ENCODE measurements at places on chromosomes 13 and 19.

GRCh38 chr19:37959665-37960114 lies 52.7 kb downstream of the SIPA1L3 start:
- DNase-seq: no peak

DNA sequence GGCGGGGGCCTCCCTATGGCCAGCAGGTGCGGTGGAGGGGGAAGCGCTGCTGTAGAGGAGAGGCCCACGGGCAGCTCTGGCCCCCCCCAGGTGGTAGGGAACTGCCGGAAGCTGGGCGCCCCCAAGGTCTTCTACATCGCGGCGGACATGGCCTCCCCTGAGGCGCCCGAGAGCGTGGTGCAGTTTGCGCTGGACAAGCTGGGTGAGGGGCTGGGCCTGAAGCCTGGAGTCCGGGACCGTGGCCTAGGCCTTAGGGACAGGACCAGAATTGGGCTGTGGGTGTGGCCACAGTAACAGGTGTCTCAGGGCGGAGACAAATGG lies 3.8 kb upstream of the RPL36 start:
- DNase-seq: no peak

GRCh38 chr19:53868091-53868891 lies 608 bp downstream of the MYADM start:
- peak; percentile 90 for DNase-seq

GRCh38 chr19:13861392-13861713 lies 15.6 kb upstream of the NANOS3 start:
- DNase-seq: no peak
